Uterus (tissue), 4 donors: ENCODE measurements at places on chromosomes 5 and 9. TPM values are rescaled to one million over a fixed set of nuclear protein-coding genes. Genes with fewer than 3 reads are reported as not detected.

PCDHB3 gene
- 6.9 TPM for total RNA-seq

SLCO4C1 gene
- 0.76 TPM for total RNA-seq

MEIKIN gene
- total RNA-seq = not detected

FAM151B gene
- total RNA-seq = 5.0 TPM

CDKN2B gene
- total RNA-seq = 4.0 TPM

ANKH gene
- total RNA-seq = 47.7 TPM

CAPSL gene
- not detected for total RNA-seq

ESM1 gene
- 2.1 TPM for total RNA-seq

BHMT2 gene
- total RNA-seq = not detected

MYORG gene
- 3.6 TPM for total RNA-seq

CTSV gene
- total RNA-seq = 1.6 TPM

SARDH gene
- 14.1 TPM for total RNA-seq

NR5A1 gene
- 0.58 TPM for total RNA-seq
